ENCODE measurements at places on chromosomes 3 and 15.

GRCh38 chr15:42402455-42403205 lies 43.3 kb downstream of the CAPN3 start:
- no peak for DNase-seq

GRCh38 chr3:144544871-144545270 lies 573.2 kb downstream of the DIPK2A start:
- no peak for DNase-seq

GRCh38 chr3:134651347-134652041 lies 672 bp upstream of the KY start:
- DNase-seq = no peak

GRCh38 chr3:12229896-12230295 lies 59.0 kb upstream of the PPARG start:
- no peak for DNase-seq

DNA sequence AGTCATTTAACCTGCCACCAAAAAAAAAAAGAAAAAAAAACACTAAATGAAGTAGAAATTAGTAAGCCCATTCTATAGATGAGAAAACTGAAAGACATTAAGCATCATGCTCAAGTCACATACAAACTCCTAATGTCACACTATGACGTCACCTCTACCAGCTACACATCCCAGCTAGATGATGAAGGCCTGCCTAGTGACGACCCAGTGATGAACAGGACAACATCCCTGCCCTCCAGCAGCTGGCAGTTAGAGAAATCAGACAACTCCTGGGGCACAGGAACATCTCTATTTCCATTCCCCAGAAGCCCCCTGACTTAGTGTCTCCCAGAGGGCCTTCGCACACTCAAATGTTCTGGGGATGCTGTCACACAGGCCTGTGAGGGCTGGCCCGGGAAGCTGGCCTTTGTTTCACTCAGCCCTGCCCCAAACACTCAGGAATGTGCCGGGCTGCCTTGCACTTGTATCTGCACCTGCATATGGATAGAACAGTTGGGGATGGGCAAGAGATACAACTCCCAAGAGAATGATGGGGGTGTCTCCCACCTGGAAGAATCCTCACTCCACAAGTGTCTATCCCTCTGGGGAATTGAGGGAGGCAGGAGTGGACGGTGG lies 7.0 kb upstream of the HAPLN3 start:
- no peak for DNase-seq

GRCh38 chr15:65804252-65804931 lies 12.3 kb upstream of the DENND4A start:
- no peak for DNase-seq

GRCh38 chr15:74621936-74622335 lies 6.3 kb downstream of the CLK3 start:
- DNase-seq = no peak

- no peak for DNase-seq
These were observed 243.4 kb downstream of the WNT5A start for GRCh38 chr3:55243678-55244077.

GRCh38 chr15:29470794-29471193 lies 201.2 kb upstream of the NSMCE3 start:
- no peak for DNase-seq

GRCh38 chr15:68379759-68380290 lies 52.1 kb downstream of the ITGA11 start:
- DNase-seq = no peak

Data from progenitor cell of endocrine pancreas (in vitro differentiated cells).